Heart right ventricle (tissue), 16 donors: ENCODE measurements at places on chromosomes 13 and 19.

DNA sequence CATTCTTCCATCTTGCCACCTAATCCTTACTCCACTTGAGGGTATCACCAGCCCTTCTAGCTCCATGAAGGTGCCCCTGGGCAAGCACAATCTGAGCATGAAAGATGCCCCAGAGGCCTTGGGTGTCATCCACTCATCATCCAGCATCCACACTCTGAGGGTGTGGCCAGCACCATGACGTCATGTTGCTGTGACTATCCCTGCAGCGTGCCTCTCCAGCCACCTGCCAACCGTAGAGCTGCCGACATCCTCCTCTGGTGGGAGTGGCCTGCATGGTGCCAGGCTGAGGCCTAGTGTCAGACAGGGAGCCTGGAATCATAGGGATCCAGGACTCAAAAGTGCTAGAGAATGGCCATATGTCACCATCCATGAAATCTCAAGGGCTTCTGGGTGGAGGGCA lies 3.1 kb upstream of the KLK3 start:
- no peak for DNase-seq

- no peak for DNase-seq
These were observed 837.0 kb downstream of the SLITRK6 start for GRCh38 chr13:84962141-84962750.

- no peak for DNase-seq
These were observed 1.2 kb upstream of the CCDC124 start for GRCh38 chr19:17931532-17932191.

DNA sequence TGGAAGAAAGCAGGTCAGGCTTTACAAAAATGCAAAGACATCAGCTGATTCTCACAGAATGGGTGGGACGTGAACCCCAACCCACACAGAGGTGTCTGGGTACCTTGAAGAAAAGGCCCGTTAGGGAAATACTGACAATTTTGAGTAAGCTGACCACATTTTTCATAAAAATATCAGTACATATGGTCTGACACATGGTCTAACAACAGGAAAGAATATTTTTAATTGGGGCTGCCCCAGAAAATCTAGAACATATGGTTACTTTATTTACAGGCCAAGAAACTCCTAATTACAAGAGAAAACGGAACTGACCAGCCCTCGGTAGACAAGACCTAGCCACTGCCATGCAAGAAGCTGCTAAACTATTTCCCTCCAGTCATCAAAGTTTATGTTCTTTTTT lies 48.7 kb upstream of the ITM2B start:
- DNase-seq = no peak

GRCh38 chr13:59970847-59971246 lies 192.9 kb downstream of the DIAPH3 start:
- DNase-seq = peak; percentile 7

- DNase-seq = no peak
These were observed 151.3 kb upstream of the IPO5 start for GRCh38 chr13:97802213-97802612.

DNA sequence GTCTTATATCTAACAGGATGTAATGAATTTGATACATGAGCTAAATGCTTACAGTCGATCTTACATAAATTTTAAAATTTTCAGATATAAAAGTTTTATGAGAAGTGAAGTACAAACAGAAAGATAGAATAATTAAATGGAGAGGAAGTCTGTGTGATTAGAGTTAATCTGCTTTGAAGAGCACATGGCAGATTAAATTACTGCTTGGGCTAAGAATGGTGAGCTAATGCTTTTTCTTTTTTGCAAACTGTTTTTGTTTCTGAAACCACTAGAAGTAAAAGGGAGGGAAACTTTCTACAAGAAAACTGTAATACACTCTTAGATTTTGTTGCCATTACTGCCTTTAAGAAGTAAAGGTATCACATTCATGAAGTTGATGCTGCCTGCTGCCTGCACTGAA lies 96.3 kb upstream of the SPRY2 start:
- no peak for DNase-seq
